ENCODE measurements at places on chromosomes 4 and X.

DNA sequence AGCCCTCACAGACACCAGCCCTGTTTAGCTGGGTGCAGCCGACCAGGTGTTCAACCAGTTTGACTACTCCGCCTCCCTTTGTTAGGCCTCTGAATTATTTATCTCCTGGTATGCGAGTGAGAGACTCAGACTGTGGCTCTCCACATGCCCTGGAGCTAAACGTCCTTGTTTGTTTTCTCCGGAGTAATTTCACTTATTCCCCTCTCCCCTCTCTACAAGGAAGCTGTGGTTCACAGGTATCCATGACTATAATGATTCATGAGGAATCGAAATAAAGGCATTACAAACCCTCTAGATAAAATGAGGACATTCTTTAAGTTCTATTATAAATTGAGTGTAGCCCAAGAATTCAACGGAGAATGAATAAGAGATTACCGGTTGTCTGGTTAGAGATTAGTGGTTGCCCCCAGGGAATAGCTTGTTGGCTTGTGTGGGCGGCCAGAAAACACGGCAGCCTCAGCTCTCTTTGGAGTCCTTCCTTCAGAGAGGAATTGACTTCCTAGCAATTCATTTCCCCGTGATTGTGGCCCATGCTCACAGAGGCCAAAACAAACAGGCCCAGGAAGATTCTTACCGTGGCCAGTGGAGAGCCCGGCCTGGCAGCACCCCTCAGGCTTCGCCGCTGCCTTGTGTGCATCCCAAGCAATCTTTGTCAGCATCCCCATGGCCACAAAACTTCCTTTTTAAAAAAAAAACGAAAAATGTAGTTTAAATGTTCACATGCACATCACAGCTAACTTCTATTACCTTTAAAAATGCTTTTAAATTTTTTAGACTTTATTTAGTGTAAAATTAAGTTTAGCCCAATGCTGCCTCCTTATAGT, 60.2 kb upstream of the CBR4 start:
- DNase-seq = peak; percentile 69

DNA sequence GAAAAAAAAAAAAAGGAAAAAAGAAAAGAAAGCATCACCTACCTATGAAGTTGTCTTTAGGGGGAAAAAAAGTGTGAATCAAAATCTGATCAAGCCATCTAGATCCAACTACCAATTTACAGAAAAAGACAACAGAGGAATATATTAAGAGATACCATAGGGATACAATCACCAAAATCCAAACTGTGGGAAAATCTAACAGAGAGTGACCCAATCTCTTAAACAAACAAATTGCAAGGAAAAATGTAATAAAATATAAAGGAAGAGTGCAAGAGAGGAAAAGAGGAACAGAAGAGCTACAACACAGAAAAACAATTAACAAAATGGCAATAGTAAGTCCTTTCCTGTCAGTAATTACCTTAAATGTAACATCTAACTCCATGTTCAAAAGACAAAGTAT, 19.0 kb downstream of the THOC2 start:
- DNase-seq = no peak

DNA sequence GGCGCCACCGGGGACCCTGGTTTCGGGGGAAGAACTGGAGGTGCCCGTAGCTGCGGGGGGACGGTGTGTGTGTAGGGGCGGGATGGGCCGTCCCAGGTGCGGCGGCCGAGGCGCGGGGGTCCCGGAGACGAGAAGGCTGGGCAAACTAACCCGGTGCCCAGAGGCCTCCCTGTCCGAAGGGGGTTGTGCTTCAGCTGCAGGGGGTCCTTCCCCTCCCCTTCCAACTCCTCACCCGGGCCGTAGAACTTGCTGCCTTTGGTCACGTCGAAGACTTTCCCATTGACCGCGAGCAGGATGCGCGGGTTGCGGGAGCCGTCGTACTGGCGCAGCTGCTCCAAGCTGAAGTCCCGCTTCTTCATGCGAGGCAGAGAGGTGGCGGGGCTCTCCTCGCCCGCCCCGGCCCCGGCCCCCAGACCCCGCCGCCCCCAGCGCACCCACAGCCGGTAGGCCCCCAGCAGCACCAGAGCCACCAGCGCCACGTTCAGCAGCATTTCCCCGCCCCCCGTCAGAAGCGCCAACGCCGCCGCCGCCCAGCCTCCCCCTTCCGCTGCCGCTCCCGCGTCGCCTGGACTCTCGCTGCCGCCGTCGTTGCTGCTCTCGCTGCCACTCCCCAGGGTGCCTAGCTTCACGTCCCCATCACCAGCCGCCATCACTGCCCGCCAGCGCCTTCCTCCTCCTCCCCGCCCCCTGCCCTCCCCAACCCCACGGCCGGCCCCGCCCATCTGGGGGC, at the start of gene PGRMC2:
TSS of gene PGRMC2 (minus strand) at position 673 of the 730 bp plus-strand sequence. CDS start at position 650, 23 bp downstream.
- peak; percentile 67 for DNase-seq

DNA sequence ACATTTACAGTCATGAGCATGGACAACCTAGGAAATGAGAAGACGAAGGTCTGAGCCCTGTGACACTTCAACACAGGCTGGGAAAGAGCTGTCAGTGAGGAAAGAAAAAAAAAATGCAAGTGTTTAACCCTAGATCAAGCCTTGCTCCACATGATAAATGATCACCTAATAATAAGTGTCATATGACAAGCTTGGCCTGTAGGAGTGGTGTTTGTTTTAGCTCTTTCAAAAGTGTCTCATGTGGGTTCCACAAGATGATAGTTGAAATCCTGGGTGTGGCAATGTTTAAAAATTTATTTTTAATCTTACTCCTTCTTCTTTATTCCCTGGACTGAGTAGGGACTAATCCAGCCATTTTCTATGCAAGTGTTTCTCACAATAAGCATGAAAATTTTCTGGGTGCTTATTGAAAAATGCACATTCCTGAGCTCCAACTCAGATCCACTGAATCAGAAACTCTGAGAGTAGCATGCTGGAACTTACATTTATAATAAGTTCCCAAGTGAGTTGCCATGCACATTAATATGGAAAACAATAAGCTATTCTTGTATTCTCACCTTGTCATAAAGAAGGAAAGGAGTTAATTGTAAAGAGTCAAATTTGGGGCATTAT, 138.3 kb downstream of the AREG start:
- DNase-seq = no peak

DNA sequence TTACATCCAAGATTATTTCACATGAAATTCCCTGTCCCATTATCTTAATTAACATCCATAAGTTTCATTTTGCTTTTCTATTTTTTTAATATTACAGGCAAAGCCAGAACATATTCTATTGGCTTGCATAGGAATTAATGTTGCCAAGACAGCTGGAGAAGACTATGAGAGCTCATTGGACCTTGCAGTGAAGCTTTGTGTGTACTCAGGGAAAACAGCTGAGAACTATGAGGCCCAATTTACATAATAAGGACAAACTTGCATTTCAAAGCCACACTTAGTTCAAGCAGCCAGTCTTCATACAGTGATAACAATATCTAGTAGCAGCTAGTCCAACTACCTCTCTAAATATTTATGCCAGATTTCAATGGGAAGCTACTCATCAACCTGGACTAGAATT, 134.4 kb downstream of the DDX53 start:
- no peak for DNase-seq

DNA sequence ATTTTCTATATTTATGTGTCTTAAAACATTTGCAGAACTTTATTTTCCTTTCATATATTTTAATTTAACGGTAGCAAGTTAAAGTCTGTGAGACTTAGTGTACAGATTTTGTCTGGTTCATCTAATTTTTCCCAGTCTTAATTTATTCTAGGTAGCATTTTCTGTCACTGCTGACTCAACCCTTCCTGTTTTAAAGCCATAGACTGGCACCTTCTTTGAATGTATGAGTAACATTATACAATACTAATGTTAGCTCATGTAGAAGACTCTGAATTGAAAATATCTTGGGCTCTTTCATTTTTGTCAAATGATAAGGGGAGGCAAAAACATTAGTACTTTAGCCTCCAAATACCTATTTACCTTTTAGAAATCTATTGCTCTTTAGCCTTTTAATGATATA, 43.6 kb downstream of the BLTP1 start:
- DNase-seq = no peak

- peak; percentile 59 for DNase-seq
Measured at GRCh38 chrX:77493677-77494553, 46.7 kb downstream of the FGF16 start.

- DNase-seq = peak; percentile 53
Measured at GRCh38 chrX:40651620-40652223, 4.4 kb upstream of the CXorf38 start.

- DNase-seq = no peak
Measured at GRCh38 chr4:17708992-17709762, 72.2 kb downstream of the FAM184B start.

- DNase-seq = no peak
Measured at GRCh38 chr4:44983083-44983482, 256.7 kb upstream of the GNPDA2 start.

DNA sequence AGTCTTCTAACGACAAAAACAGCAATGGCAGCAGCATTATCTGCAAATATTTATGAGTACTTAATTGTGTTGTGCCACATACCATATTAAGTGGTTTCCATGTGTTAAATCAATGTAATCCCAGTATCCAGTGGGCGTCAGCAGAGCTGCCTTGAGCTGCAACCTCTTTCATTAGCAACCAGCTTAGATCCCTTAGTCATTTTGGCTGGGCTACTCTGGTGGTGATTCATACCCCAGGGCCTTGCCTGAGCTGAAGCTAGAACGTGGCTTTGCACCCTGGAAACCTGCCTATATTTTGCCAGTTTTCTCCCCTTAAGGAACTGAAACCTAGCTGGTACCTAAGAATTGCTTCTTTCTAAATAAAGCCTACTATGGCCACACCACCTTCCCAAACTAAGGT, 474.3 kb upstream of the FTHL17 start:
- no peak for DNase-seq

- DNase-seq = no peak
Measured at GRCh38 chr4:148573296-148573695, 131.1 kb upstream of the NR3C2 start.

GRCh38 chrX:1554469-1555210, 17.7 kb upstream of the P2RY8 start:
- no peak for DNase-seq

GRCh38 chrX:4239650-4240540, 526.4 kb upstream of the PRKX start:
- DNase-seq = no peak

DNA sequence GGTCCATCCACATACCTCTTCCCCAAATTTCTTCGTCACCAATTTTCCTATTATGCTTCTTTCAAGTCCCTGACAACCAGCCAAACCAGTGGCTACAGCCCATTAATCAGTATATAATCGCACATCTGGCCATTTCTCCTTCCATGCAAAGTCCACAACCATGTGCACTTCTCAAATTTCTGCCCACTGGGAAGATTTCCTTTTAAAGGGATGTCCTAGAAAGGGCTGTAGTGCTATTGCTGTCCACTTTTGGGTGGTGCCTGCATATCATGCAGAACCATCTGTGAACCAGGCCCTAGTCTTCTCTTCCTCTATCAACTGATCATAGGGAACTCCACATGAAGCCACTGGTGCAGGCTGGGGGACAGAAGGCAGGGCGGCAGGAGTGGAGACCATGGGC, 55.2 kb upstream of the MID1IP1 start:
- no peak for DNase-seq

GRCh38 chrX:79263550-79263949, 103.6 kb downstream of the ITM2A start:
- DNase-seq = no peak

- DNase-seq = no peak
Measured at GRCh38 chr4:89598602-89599001, 238.4 kb downstream of the SNCA start.

GRCh38 chrX:133880032-133880443, 105.4 kb downstream of the GPC3 start:
- DNase-seq = no peak

DNA sequence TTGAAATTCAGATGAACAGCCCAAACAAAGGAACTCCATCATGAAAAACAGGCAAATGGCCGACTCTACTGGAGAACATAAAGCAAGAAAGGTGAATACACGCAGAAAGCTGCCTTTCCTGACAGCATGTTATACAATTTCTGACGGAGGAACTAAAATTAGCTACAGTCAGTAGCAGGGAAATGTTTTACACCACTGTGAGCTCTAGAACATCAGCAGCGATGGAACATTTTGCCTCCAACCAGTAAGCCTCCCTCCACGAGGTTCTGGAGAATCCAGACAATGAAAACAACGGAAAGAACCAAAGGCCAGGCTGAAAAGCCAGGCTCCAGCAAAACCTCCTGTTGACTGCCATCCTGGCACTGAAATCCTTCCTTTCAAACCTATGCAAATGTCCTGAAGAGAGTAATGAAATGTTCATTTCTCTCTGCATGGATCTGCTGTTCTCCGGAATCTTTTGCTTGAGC, 78.9 kb downstream of the IRF2 start:
- DNase-seq = no peak

DNA sequence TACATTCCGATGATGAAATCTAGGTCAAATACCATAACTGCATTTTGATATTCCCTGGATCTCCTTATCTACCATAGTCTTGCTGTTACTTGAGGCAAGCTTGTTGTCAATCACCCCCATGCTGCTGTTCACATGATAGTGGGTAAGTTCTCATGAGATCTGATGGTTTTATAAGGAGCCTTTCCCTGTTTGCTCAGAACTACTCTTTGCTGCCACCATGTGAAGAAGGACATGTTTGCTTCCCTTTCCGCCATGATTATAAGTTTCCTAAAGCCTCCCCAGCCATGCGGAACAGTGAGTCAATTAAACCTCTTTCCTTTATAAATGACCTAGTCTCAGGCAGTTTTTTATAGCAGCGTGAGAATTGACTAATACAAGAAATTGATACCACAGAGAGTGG, 432.0 kb downstream of the GLUD2 start:
- DNase-seq = no peak

Measured in H1 (cell line).